ENCODE measurements at places on chromosomes 5 and 9.

- no peak for DNase-seq
Observed at GRCh38 chr5:156181656-156182055, 145.3 kb upstream of the SGCD start.

DNA sequence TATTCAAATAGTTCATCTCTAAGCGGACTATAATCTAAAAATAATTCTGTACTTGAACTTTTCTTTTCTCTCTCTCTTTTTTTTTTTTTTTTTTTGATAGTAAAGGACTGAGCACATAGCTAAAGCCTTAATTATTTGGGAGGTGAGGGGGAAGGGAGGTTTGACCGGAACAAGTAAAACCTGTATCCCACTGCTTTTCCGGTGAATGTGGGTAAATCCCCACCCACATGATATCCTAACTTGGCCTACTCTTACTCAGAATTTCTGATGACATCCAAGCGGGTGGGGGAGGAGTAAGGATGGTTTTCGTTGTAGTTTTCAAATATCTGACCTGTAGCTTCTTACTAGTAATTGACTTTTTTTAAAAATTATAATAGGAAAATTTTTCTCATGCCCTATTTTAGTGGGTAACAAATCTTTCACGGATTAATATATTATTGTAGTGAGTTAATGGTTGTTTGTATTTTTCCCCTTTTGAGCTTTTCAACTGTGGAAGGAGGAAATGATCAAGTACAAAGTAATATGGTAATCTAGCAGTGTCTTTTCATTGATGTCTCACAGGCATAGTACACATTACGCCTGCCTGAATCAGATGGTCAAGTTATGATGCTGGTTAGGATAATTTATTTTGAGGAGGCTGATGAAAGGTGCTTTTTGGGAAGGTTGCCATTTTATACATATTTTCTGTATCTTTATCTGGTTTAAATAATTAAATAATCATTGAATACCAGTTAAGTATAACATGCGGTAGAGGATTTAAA lies 2.2 kb upstream of the ELL2 start:
- DNase-seq, result no peak

- no peak for DNase-seq
Observed at GRCh38 chr9:37787059-37787458, 2.2 kb upstream of the EXOSC3 start.

DNA sequence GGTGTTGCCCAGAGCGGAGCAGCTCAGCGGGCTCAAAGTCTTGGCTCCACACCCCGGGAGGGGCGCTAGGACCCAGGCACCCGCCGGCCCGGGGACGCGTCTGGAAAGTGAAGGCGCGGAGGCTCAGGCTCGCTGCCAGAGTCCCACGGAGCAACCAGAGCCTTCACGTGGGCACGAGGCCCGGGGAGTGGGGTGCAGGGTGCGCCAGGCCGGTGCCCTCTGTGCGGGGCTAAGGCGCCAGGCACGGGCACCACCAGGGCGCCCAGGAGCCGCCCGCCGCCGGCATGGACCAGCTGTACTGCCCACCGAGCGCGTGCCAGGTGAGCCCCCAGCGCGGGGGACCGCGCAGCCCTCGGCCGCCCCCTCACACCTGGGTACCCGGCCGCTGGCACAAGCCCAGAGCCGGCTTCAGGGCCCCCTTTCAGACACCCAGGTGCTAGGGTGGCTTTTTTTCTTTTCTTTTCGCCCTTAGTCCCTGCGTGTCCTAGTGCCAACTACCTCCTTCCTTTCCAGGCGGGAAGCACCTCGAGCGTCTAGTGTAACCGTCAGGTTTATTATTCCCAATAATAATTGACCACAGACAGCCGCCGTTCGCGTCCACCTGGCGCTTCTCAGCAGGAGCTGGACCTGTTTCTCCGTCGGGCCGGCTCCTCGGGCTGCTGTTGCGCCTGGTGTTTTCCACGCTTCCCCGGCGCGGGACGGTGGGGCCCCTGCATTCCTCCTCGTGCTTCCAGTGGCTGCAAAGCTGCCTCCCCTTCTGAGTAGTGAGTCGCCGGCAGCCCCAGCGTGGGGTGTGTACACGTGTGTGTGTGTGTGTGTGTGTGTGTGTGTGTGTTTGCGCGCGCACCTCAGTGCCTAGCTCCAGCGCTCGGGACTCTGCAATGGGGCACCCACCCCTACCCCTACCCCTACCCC lies 30.1 kb upstream of the PDE8B start:
- no peak for DNase-seq

GRCh38 chr9:88583901-88584596 lies 49.1 kb downstream of the NXNL2 start:
- DNase-seq, result no peak

GRCh38 chr5:148791696-148792095 lies 34.7 kb upstream of the ADRB2 start:
- no peak for DNase-seq

DNA sequence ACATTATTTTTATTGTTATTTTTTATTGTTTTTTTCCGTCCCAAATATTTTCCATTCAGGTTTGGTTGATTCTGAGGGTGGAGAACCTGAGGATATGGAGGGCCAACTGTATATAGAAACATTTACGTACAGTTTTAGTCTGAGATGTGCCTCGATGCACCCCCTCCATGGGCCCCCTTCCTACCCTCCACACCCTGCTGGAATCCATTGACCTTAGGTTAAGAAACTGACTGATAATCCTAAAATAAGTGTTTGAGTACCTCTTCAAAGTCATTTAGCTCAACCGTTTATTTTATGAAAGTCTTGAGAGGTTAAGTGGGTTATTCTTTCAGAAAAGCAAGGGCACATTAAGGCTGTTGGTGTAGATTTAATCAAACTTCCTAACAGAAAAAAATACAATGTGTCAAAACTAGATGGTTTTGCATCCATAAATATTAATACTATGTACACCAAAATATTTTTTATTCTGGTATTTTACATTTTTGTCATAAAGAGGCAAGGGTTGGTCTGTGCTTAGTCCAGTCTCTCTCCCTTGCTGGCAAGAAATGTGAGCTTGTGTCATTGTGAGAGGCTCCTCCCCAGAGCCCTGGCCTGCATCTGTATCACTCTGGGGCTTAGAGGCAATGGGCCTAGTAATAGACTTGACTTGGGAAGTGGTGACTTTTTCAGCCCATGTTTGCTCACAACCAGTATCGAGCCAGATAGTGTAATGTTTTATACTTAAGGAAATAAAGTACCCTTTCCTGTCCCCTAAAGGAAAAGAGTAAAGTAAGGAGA lies 15.7 kb downstream of the MTRR start:
- DNase-seq, result no peak

DNA sequence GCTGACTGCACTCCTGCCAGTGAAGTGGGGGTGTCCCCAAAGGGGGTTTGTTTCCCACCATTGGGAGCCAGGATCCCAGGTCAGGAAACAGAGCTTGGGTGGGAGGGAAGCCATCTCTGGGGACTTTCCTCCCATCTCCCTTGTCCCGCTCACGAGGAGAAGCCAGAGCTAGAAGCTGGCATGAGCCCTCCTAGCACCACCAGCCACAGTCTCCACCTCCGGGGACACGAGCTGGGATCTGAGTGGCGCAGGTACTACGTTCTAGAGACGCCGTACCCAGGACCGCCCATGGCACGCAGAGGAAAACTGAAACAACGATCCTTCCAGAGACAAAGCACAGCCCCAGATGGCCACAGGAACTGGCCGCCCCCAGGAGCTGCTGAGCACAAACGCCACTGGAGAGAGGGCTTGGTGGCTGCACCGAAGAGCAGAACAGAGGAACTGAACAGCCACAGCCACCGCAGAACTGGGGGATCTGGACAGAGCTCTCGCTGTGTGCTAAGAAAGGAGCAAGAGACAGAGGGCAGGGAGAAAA lies 29.8 kb downstream of the ADAMTS2 start:
- DNase-seq, result no peak

GRCh38 chr5:59698207-59699178 lies 195.0 kb downstream of the PDE4D start:
- DNase-seq, result no peak
